ENCODE measurements at places on chromosomes 4 and X.
A peak's percentile ranks its signal among the peaks of the same experiment; 100 is the strongest.

DNA sequence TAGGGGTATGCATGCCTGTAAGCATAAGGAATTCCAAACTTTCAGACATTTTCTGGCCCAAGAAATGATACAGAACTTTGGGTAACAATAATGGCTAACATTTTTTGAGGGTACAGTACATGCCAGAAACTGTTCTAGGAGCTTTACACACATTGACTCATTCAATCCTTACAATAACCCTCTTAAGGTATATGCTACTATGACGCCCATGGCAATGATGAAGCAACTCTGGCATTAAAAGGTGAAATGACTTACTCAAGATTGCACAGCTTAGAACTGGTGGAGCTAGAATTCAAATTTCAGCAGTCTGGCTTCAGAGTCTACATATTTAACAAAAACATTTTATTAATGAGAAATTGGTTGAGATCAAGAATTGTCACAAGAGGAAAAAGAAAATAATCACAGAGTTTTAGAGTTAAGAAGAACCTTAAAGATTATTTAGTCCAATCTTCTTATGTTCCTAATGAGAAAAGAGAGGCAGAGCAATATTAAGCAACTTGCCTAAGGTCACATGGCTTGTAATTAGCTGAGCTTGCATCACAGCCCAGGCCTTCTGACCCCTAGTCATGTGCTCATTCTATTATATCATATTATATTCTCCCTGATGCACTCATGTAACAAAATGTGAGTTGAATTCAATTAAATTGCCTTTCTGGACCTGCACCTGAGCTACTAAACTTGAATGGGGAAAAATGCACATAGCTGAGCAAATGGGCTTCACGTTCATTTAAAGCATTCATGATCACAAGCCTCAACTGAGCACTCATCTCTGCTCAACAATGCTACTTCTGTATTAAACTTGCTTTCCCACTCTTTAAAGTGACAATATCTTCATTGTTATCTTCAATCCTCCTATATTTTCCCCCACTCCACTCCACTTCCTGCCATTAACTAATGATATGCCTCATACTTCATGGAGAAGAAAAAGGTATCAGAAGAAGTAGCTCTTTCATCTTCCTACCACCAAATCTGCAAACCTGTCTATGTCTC is 73.2 kb downstream of the ENOX2 start:
- DNase-seq = no peak

DNA sequence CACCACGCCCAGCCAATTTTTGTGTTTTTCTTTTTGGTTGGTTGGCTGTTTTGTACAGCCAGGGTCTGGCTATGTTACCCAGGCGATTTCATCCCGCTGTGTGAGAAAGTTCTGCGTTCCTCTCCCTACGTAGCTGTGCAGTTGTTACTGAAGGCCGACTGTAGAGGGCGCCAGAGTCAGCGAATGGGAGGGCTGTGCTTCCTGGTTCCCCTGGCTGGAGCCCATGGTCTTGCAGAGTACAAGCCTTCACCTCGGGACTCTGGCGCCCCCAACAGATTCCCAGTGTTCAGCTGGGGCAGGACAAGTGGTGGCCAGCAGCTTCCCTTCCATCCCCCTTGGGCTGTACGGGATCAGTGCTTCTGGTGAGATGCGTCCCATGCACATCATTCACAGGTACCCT is 5.6 kb upstream of the CT45A1 start:
- no peak for DNase-seq

- peak; percentile 10 for DNase-seq
These were observed 22.0 kb downstream of the DYNLT3 start for GRCh38 chrX:37825215-37825842.

DNA sequence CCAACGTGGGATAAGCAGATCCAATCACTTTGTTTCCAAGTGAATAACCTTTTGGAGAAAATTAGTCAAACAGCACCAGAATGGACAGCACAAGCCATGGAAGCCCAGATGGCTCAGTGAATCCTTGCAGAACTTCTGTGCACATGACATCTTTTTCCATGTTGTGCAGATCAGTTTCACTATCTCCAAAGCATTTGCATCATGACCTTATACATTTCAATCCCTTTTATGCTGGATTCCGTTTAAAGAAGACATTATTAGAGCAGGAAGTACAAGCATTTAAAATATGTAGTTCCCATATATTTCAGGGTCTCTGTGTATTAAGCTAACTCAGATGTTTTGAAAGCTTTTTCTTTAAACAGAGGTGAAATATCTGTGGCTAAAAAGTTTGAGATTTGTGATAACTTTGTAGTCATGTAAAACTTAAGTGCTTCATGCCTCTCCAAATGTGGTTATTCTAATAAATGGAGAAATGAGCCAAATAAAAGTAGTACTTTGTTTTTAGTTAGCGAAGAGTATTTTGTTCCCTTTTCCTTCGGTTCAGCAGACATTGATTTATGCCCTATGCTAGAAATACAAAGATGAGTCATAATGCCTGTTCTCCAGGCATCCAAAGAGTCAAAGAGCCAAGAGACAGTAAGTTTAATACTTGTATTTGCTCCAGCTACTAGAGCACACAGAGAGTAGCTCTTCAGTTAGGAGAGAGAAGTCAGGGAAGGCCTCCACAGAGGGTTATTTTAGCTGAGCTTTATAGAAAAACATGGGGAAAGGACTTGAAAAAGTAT is 39.0 kb downstream of the PLAC8 start:
- no peak for DNase-seq

DNA sequence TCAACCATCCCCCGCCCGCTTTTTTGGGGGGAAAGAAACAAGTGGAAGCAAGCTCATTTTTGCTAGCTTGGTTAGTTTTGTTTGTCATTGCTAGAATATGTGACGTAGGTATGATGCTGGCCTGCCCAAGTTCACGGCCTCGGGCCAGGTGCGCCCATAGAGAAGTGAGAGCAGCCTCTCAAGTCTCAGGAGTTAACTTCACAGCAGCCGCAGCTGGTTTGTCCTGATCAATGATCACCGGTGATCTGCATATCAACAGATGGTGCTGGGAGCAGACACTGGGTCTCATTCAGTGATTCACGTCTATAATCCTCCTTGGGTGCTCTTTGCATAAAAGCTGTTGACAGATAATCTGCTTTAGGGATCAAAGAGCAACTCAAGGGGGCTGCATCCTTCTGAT is 50.1 kb downstream of the ENPP6 start:
- no peak for DNase-seq

DNA sequence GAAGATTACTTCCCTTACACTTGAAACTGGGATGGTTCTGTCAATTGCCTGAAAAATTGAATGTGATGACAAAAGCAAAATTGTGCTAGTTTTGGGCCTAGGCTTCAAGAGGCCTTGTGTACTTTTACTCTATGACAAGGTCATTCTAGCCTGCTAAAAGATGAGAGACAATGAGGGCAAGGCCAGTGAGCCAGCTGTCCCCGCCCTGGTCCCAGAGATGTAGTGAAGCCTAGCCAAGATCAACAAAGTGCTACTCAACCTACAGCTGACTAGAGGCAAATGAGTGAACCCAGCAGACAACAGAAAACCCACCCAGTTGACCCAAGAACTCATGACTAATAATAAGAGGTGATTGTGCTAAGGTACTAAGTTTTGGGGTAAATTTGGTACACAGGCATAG is 248.7 kb downstream of the IL15 start:
- DNase-seq = no peak

DNA sequence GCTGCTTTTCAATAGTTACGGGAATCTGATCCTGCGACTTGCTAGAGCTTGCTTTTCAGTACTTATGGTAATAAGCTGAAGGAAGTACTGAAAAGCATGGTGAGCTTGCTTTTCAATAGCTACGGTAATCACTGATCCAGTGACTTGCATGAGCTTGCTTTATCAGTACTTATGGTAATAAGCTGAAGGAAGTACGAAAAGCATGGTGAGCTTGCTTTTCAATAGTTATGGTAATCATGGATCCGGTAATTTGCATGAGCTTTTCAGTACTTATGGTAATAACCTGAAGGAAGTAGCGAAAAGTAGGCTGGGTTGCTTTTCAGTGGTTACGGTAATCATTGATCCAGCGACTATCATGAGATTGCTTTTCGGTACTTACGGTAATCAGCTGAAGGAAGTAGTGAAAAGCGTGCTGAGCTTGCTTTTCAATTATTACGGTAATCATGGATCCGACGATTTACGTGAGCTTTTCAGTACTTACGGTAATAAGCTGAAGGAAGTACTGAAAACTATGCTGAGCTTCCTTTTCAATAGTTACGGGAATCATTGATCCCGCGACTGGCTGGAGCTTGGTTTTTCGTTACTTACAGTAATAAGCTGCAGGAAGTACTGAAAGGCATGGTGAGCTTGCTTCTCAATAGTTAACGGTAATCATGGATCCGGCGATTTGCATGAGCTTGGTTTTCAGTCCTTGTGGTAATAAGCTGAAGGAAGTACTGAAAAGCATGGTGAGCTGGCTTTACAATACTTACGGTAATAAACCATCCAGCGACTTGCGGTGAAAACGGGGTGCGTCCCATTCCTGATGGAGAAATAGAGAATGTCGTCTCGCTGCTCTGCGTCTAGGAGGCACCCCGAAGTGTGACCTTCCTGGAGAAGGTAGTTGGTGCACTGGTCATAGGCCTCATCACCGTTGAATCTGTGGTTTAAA is 6.5 kb downstream of the CRLF2 start:
- no peak for DNase-seq

DNA sequence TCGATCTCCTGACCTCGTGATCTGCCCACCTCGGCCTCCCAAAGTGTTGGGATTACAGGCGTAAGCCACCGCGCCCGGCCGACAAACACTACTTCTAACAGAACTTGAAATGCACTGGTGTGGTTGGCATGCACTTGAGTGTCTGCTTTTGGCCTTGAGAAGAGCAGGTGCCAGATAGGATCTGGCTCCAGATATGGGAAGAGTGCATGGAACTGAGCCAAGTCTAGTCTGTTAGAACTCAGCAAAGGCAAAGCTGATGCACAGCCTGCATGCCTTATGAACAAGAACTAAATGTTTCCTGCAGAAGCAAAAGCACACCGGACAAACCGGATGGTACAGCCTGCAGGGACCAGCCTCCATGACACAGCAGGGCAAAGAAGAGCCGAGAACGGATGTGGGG is 35.1 kb upstream of the TBL1X start:
- DNase-seq = no peak

GRCh38 chr4:146359771-146360170 is 145.4 kb downstream of the REELD1 start:
- DNase-seq = no peak

- DNase-seq = no peak
These were observed 35.2 kb downstream of the SYNPO2 start for GRCh38 chr4:118923891-118924290.

- DNase-seq = no peak
These were observed 44.4 kb downstream of the TSC22D3 start for GRCh38 chrX:107730991-107731766.

- no peak for DNase-seq
These were observed 2.2 kb downstream of the MXD4 start for GRCh38 chr4:2259541-2260343.

GRCh38 chrX:124378643-124379042 is 32.3 kb downstream of the SH2D1A start:
- no peak for DNase-seq

All from activated gamma-delta T cell treated with anti-CD3 and anti-CD28 coated beads, Interleukin-2, amount 50 U/mL, for 16 hours (primary cell).